ENCODE measurements at places on chromosomes 4 and X.

DNA sequence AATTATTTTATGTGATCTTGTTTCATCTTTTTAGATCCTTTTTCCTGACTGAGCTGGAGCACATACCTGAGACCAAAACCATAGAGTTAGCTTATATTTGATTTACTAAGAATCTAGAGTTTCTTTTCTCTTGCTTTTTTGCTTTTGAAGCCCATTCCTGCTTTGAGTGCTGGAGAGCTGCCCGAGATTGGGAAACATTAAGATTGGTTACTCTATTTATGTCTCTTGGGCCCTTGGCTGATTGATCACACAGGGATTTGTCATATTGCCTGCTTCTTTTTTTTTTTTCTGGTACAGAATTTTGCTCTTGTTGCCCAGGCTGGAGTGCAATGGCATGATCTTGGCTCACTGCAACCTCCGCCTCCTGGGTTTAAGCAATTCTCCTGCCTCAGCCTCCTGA lies 73.9 kb downstream of the REPS2 start:
- no peak for DNase-seq

GRCh38 chrX:125150231-125150630 lies 169.4 kb upstream of the TEX13C start:
- DNase-seq, result no peak

DNA sequence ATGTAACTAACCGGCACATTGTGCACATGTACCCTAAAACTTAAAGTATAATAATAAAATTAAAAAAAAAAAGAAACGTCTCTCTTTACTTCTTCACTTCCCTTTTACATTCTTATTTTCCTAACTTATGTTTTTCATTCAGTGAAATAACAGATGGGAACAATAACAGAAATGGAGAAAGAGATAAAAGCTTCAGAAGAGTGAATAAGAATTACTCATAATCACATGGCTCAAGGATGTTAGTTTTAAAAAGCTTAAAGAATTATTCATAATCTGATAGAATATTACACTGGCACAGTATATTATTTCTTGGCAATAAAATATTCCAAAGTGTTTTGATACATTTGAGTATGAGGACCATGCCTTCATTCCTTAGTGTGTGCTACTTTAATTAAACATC lies 175.6 kb downstream of the COL25A1 start:
- no peak for DNase-seq

DNA sequence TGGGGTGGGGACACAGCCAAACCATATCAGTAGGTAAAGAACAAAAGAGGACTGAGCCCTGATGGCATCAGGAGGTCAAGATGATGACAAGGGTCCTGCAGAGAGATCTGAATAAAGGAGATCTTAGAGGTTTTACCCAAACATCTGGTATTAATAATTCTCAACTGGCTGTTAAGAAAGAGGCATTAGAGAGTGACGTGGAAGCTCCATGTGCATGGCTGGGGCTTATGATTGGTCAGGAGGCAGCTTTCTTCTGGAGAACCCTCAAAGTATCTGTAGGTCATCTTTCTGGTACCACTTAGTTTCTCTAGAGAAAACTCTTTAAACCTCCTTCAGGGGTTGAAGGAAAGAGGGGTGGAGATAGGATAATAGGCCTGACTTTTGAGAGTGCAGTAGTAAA lies 18.7 kb downstream of the MGST2 start:
- no peak for DNase-seq

DNA sequence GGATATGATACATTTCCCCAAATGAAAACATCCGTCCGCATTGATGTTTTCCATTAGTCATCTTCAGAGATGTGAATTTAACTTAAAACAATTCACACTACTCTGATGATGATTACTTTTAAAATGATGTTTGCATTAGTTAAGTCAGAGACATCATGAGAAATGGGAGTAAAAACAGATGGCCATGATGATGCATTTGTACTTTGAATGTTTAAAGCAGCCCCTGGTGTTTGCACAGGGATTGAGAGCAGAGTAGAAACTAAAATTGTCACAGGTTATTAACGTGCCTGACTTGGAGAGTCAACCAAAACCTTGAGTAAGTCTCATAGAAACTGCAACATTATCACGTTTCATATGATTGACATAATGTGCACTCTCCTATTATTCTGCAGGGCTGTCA lies 117.2 kb downstream of the CFAP299 start:
- no peak for DNase-seq

GRCh38 chr4:112031712-112032328 lies 113.4 kb upstream of the FAM241A start:
- peak; percentile 40 for DNase-seq

DNA sequence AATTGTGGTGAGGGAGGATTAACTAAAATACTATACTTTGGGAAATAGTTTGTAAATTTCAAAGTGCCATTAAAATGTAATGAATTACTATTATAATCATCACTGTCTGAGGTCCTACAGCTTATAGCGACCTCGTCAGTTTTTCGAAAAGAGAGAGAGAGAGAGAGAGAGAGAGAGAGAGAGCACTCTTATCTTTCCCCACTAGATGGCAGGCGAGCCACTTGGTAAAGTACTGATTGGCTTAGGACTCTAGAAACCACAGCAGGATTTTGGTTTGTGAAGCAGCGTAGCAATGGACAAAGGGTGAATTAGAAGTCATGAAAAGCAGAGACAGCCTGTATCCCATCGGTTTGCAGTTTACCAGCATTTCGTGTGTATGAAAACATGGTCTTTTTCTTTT lies 52.5 kb downstream of the LINC00632 start:
- DNase-seq, result peak; percentile 60

- no peak for DNase-seq
These were observed 24.2 kb downstream of the CNKSR2 start for GRCh38 chrX:21398426-21398825.

DNA sequence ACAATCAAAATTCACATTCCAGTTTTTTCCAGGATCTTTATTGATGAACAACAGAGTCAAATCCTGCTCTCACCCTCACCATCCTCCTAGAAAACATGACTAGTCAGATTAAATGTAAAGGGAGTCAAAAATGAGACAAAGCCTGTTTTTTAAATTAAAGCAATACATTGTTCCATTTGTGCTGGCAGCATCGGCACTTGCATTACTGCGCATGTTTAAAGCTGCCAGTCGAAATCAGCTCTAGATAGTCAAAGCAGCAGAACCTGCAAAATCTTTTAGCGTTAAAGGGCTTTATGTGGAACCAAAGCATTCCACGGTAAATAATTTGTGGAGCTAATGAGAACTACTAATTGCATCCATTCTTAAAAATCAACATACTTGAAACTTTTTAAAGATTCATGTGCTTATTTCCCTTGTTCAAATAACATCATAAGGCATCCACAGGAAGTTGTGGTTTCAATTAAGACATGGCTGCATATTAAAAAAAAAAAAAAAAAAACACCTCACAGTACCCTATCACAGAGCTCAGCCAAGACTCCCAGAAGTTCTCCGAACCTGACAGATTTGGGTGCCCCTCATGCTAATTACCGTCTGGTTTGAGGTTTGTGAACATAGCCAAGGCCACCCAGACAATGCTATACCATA lies 82.2 kb downstream of the SH3KBP1 start:
- peak; percentile 30 for DNase-seq
